Effector memory CD8-positive, alpha-beta T cell (primary cell): ENCODE measurements at places on chromosomes 1 and 21.

- no peak for DNase-seq
Measured at GRCh38 chr1:16721871-16722641, 18.3 kb upstream of the RNU1-4 start.

GRCh38 chr21:38923429-38923828 is 117.7 kb downstream of the ETS2 start:
- no peak for DNase-seq

GRCh38 chr1:227508431-227508830 is 54.9 kb upstream of the ZNF678 start:
- DNase-seq = no peak

DNA sequence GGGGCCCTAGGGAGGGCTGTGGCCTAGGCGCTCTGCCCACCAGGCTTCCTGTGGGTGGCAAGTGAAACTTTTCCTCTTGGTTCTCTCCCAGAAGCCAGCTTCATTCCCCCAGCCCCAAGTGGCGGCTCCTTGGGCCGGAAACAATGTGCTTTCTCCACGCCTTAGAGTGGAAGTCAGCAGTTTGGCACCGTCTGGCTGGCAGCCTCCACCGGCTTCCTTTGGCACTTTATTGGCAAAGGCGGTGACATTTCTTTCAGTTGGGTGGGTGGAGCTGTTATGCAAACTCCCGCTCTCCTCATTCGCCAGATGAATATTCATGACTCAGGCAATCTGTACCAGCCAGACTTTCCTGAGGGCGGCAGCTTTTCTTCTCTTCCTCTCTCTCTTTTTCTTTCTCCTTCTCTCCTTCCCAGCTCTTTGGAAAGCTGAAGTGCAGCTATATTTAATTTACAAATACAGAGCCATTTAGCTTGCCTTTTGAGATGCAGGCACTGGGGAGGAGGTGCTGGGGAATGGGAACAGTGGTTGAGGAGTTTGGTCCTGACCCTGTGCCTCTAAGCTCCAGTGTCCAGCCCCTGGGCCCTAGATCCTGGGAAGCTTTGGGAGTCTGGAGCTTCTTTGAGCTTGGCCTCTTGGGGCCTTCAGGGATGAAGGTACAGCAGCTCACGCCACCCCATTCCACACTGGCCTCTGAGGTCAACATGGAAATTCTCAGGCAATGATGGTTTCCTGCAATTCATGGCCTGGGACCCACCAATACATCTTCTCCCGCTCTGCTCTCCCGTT is 67.8 kb upstream of the POU3F1 start:
- DNase-seq = no peak

DNA sequence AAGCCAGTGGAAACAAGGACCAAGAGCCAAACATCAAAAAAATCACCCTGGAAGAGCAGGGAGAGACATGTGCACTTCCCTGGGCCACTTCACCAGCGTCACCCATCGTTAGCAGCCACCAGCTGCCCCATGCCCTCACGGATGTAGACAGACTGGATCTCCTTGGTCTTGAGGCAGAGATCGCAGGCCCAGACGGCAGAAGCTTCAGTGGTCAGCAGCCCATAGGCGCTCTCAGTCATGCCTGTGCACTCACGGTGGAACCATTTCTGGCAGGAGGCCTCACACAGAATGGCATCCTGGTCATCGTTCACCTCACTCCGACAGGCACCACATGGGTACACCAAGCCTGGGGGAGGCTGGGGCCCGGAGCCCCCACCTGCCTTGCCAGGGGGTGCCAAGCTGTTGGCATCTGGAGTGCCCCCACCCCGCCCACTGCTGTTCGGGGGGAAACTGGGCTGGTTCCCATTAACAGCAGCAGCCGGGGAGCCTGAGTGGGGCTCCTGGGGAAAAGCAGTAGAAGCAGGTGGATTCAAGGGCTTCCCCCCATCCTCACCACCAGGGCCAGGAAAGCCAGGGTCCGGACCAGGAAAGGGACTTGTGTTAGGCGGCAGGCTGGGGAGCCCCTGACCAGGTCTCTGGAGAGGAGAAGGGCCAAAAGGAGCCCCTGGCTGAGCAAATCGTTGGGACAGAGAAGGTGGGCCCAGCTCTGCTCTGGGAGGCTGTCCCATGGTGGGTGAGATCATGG is 2.7 kb downstream of the PYGO2 start:
- DNase-seq = no peak

DNA sequence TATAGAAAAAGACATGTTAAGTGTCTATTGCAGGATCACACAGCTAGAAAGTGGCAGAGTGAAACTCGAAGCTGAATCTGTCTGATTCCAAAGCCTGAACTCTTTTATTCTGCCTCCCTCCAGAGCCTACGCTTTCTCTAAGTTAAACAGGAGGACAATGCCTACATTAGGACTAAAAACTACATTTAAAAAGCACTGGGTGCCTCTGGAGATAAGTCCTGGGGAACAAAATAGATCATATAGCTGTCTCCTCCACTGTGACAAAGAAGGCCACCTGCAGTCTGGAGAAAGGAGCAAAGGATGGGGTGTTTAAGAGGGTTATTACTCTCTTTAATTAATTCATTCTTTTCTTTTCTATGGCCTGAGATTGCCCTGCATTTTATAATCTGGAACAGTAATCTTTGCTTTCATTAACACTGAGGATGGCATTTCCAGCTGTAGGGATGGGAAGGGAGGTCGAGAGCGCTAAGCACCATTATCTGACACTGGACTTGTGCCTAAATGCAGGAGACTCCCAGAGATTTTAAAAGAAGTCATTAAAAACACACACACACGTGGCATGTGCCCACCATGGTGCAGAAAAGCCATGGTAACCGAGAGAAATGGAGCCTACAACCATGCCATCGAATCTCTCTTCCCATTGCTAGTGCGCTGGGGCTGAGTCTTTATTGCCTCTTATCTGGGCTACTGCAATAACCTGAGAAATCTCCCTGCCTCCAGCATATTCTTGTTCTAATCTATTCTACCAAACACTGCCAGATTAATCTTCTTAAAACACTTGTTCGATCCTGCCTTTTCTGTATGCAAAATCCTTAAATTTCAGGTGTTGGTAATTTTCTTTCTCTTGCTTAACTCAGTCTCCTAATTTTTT is 92.2 kb downstream of the PLXNA2 start:
- no peak for DNase-seq

DNA sequence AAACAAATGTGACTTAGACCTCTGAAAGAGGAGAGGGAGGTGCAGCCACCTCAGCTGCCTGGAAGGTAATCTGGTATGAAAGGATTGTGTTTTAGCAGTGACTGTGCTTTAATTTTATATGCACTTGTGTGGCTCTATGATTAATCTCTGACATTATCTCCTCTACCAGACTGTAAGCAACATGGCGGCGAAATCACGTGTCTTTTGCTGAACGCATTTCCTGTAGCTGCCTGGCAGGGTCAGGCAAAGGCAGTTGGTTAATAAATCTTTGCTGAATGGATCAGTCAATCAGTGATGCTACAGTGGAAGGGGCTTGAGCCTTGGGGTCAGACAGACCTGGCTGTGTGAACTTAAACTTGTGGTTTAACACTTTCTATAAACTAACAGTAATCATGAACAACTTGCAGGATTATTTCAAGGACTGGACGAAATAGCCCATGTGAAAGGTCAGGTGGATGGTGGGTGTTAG is 96.9 kb downstream of the ADSS2 start:
- no peak for DNase-seq

GRCh38 chr1:150018165-150018564 is 7.6 kb upstream of the OTUD7B start:
- DNase-seq = no peak

GRCh38 chr1:31617916-31618746 is 642 bp downstream of the HCRTR1 start:
- DNase-seq = peak; percentile 39

- no peak for DNase-seq
Measured at GRCh38 chr1:38804062-38804886, 55.3 kb downstream of the RRAGC start.

- DNase-seq = no peak
Measured at GRCh38 chr1:44347280-44347679, 7.8 kb downstream of the ERI3 start.

DNA sequence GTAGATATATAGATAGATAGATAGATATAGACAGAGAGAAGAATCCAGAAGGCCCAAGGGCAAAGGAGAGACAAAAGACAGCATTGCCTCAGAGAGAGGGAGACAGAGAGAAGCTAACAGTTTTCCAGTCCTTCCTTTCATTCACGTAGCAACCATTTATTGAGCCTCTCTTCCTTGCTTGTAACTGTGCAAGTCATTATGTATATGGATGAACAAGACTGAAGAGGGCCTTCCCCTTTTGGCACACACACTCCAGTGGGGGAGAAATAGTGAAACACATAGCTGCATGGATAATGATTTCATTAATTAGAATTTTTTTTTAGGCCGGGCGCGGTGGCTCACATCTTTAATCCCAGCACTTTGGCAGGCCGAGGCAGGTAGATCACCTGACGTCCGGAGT is 74.8 kb upstream of the PUM1 start:
- DNase-seq = no peak

GRCh38 chr21:16418226-16418625 is 688.4 kb downstream of the USP25 start:
- no peak for DNase-seq

DNA sequence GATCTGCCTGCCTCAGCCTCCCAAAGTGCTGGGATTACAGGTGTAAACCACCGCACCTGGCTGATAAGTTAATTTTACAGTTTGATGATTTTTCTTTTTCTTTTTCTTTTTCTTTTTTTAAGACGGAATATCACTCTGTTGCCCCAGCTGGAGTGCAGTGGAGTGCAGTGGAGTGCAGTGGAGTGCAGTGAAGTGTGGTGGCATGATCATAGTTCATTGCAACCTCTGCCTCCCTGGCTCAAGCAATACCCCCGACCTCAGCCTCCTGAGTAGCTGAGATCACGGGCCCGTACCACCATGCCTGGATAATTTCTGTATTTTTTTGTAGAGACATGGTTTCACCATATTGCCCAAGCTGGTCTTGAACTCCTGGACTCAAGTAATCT is 84.4 kb upstream of the CXADR start:
- DNase-seq = no peak

GRCh38 chr1:99852648-99853047 is 2.5 kb downstream of the AGL start:
- DNase-seq = no peak

GRCh38 chr1:179121159-179121938 is 39.5 kb downstream of the TOR3A start:
- peak; percentile 46 for DNase-seq

- no peak for DNase-seq
Measured at GRCh38 chr1:112583366-112583765, 35.6 kb downstream of the ST7L start.

GRCh38 chr1:212987702-212988322 is 27.9 kb downstream of the ANGEL2 start:
- no peak for DNase-seq

GRCh38 chr1:235326719-235327558 is 1.0 kb downstream of the ARID4B start:
- DNase-seq = peak; percentile 67

DNA sequence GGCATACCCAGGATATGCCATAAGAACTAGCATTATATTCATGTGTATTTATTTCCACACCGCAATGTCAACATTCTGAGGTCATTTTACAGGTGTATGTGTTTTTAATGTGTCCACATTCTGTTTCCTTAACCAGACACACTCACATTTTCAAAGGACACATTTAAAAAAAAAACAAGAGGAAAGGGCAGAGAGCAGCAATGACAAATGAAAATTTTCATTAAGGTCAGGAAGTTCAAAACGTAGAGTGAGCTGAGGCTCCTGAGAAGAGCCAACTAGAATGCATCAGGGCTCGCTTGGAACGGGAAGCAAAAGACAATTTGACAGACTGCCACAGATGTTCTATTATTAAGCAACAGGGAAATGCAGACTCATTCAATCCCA is 4.8 kb upstream of the GNPAT start:
- DNase-seq = no peak

DNA sequence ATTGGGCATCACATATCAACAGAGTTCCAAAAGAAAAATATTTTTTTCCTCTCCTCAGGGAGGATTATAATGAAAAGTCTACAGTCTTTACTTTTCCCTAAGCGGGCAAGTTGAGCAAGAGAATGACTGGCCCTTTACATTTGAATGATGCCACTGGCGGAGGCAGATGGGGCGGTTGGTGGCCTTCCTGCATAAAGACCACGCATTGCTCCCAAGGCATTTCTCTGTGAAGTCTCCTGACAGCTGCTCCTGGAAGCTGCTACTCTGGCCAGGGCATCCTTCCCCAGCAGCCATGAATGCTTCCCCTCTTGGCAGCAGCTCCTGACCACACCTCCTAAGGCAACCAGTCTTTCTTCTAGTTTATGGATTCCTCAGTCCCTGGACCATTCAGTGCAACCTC is 161.1 kb upstream of the RRP15 start:
- no peak for DNase-seq

DNA sequence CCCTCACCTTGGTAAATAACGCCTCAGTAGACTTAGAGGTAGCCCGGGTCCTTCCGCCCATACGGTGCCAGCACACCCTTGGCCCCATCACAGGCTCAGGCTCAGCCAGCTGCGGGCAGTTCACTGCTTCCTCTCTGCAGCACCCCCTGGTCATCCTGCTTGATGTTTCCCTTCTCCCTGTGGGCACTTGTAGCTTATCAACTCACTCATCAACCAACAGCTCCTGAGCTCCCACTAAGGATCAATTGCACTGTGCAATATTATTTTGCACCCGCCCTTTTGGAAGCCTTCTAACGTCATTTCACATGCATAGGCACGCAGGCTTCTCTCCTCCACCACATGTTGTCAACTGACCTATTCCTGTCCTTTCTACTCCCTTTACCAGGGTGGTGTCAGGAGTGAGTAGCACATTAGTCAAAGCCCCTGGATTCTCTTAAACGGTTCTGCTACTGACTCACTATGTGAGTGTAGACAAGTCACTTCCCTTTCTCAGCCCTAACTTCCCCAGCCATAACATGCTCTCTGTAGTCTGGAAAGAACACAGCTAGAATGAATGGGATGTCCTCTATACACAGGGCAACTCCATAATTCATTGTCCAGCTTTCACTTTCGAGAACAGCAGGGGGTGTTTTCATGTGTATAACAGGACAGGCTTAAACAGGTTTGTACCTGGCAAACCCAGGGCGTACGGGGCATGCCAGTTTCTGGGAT is 47.1 kb upstream of the IRF2BP2 start:
- DNase-seq = no peak

- no peak for DNase-seq
Measured at GRCh38 chr1:5949085-5949760, 43.0 kb downstream of the NPHP4 start.

- no peak for DNase-seq
Measured at GRCh38 chr1:229938551-229938950, 128.5 kb upstream of the GALNT2 start.

- no peak for DNase-seq
Measured at GRCh38 chr21:29146726-29147125, 16.3 kb downstream of the MAP3K7CL start.

GRCh38 chr1:68293609-68294366 is 61.5 kb upstream of the WLS start:
- DNase-seq = no peak
